ENCODE measurements at places on chromosomes 6 and 20. TPM values are rescaled to one million over a fixed set of nuclear protein-coding genes. Genes with fewer than 3 reads are reported as not detected.

CD2AP gene
- total RNA-seq: 29.3 TPM

UBE2V1 gene
- 177 TPM for total RNA-seq

RREB1 gene
- 14.7 TPM for total RNA-seq

BPIFB1 gene
- total RNA-seq: not detected

CTCFL gene
- not detected for total RNA-seq

C20orf173 gene
- not detected for total RNA-seq

NOX3 gene
- not detected for total RNA-seq

TCP11 gene
- not detected for total RNA-seq

DPPA5 gene
- total RNA-seq: not detected

OR2J3 gene
- not detected for total RNA-seq

DNAH8 gene
- total RNA-seq: not detected

DNA sequence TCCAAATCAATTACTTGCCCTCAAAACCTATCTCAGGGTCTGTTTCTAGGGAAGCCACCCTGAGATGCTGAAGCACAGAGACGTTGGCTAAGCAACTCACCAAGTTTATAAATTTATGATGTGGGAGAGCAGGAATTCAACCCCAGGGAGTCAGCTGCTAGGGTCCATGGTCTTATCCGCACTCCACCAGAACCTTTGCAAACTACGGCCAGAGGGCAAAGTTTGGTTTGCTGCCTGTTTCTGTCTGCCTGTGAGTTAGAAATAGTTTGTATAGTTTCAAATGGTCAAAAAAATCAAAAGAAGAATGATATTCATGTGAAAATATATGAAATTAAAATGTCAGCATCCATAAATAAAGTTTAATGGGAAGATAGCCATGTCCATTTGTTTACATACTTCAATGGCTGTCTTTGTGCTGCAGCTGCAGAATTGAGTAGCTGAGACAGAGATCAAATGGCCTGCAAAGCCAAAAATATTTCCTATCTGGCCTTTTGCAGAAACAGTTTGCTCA, 83.7 kb upstream of the ZFP64 start:
- DNase-seq: no peak

DNA sequence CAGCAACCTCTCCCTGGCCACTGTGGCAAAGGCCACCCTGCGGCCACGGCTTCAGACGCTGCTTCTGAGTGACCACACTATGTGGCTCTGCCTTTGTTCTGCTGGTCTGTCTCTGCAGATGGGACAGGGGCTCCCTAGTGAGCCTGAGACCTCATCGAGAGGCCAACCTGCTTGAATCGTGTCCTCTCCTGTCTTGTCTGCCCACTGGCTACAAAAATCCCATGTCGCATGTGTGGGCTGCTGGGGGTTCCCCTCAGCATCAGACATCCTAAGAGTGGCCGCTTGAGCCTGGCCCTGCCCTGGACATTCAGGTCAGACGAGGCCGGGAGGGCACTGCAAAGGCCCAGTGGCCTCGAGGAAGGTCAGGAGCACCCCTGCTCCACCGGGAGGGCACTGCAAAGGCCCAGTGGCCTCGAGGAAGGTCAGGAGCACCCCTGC, 222.9 kb downstream of the DLL1 start:
- no peak for DNase-seq

DNA sequence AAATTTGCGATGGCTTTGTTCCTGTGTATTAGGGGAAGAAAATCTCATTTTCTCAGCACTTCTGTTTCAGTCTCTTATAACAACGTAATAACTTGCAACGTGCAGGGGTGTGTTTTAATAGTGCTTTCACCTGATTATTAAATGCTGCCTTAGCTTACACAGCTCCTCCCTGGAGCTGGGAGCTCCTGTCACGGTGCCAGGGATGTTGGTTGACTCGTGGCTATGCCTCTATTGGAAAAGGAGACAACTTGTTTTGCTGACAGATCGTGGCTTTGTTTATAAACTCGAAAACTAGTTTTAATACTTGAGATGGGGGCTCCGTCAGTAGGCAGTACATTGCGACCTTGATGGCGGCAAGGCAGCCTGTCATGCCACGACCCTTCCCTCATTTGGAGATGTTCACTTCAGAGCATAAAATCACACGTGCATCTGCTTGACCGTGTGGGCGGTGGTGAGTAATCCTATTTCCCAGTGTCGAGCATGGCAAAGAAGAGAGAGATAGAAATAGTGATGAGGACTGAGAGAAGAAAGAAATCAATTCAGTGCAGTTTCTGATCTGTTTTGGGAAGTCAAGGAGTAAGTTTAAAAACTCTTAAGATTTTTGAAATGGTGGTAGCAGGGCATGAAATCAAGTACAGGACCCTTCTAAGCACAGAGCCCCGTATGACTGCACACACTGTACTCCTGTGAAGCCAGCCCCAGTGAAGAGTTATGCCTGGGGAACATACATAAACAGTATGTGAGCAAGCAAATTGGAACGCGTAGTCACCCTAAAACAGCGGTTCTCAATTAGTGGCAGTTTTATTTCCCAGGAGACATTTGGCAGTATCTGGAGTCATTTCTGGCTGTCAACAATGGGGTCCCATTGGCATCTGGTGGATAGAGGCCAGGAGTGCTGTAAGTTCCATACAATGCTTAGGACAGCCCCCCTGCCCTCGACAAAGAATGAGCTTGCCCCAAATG, 147.2 kb downstream of the DOK5 start:
- peak; percentile 7 for DNase-seq

GRCh38 chr6:82361631-82362030, 2.0 kb upstream of the TPBG start:
- DNase-seq: no peak

DNA sequence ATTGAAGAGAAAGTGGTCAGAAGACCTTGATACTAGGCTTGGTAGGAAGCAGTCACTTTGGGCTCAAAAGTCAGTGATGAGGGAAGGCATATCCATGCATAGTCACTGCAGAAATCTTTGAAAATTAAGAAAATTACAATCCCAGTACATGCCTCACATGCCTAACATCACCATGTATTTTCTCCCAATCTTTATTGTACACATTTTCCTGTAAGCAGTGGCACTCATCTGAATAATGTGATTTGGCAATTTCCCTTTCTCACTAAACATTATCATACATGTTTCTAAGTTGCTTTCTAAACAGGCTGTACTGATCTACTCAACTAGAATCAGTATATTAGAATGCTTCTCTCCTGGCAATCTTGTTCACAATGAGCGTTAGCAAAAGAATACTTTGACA, 280.7 kb upstream of the SUPT3H start:
- DNase-seq: no peak

DNA sequence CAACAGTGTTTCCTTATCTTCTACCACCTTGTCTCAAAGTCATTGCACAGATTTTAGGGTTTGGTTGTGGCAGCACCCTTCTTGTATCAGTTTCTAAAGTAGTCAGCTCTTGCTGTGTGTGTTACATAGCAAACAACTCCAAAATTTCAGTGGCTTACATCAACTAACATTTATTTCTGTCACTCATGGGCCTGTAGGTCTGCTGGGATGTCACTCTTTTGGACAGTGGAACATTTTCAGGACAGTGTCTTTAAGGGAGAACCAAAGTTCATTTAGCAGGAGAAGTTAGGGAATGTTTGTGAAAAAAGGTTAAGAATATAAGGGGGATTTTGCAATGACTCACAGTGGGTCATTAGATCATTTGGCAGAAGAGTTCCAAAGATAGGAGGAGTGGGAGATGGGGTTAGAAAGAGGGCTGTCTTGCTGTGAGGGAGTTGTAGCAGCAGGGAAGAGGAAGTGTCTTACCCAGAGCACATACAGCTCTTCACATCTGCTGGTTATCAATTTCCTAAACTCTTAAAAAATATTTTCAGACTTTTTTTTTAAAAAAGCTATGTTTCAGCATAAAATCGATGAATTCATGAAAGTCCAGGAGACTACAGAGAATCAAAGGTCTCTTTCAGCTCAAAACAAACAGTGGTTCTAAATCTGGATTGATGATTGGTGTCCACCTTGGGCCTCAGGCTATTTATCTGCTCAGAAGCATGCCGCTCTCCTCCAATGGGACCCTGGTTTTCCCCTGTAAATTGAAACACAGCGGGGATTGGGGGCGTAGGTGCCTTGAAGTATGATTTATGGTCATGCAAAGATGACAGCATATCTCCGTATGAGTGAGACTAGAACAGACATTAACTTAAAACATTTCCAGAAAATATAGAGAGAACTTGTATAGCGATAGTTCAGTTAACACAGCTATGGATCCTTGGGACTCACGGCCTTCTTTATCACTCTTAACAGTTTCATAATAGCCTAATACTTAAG, 117.3 kb downstream of the B3GAT2 start:
- DNase-seq: no peak

- no peak for DNase-seq
These were observed 15.5 kb upstream of the RAMACL start for GRCh38 chr6:166601956-166602355.

- no peak for DNase-seq
These were observed 13.0 kb upstream of the GRM4 start for GRCh38 chr6:34158876-34159275.

GRCh38 chr6:148780918-148781436, 34.1 kb downstream of the UST start:
- peak; percentile 16 for DNase-seq

- DNase-seq: no peak
These were observed 72.8 kb downstream of the CD83 start for GRCh38 chr6:14190191-14190928.

- DNase-seq: no peak
These were observed 345.2 kb downstream of the ZFAND3 start for GRCh38 chr6:38164671-38165108.

DNA sequence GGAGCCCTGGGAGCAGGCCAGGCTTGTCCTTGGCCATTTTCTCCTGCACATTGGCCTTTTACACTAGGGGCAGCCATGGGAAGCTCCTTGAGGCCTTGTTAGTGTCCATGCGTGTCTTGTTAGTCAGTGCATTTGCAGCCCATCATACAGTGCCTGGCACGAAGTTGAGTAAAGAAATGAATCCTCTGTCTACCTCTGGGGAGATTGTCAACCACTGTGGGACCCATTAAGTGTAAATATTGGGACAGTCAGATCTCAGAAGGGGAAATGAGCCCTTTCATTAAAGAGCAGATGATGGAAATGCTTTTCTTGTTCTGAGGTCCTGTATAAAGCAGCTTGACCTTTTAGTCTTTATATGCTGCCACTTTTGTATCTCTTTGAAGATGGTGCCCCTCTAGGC, 33.9 kb downstream of the SOBP start:
- DNase-seq: no peak

- DNase-seq: peak; percentile 22
These were observed 460 bp downstream of the PLAGL1 start for GRCh38 chr6:144007478-144008119.

GRCh38 chr6:20056350-20056992, 155.8 kb downstream of the MBOAT1 start:
- DNase-seq: no peak

GRCh38 chr20:18639501-18639979, 51.7 kb downstream of the DTD1 start:
- no peak for DNase-seq

DNA sequence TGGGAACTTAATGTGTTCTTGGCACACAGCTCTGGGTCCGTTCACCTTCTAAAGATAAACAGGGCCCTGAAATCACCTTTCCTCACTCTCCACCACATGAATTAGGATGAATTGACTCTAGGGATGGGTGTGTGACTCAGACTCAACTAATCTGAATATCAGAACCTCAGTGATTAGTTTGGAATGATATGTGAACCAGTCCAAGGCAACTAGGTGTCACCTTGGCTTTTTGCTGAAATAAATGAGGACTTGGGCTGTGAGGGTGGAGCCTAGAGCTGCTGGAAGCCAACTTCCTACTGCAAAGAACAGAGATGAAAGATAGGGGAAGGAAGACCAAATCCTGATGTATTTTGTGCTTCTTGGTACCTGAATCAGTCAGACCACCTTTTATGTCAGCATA, 132.0 kb upstream of the RNF24 start:
- no peak for DNase-seq

DNA sequence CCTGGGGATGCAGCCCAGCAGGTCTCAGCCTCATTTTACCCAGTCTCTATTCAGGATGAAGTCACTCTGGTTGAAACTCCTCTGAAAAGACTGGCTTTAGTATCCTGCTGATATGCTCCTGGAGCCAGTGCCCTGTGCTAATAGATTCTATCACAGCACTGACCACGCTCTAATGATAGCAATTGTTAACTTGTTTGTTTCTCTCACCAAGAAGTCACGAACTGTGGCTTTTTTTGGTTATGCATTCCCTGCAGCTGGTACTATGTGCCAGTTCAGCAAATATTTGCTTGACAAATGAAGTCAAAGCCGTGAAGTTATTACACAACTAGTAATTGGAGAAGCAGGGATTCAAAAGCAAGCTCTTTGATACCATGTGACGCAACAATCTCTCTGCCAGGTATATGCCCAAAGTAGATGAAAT, 754.6 kb downstream of the KIF16B start:
- no peak for DNase-seq

- DNase-seq: peak; percentile 69
These were observed 258.7 kb downstream of the LRFN2 start for GRCh38 chr6:40328386-40328985.

- no peak for DNase-seq
These were observed 20.7 kb upstream of the ENPP1 start for GRCh38 chr6:131787079-131787478.

- no peak for DNase-seq
These were observed 248.0 kb downstream of the PHF3 start for GRCh38 chr6:63883597-63883996.

DNA sequence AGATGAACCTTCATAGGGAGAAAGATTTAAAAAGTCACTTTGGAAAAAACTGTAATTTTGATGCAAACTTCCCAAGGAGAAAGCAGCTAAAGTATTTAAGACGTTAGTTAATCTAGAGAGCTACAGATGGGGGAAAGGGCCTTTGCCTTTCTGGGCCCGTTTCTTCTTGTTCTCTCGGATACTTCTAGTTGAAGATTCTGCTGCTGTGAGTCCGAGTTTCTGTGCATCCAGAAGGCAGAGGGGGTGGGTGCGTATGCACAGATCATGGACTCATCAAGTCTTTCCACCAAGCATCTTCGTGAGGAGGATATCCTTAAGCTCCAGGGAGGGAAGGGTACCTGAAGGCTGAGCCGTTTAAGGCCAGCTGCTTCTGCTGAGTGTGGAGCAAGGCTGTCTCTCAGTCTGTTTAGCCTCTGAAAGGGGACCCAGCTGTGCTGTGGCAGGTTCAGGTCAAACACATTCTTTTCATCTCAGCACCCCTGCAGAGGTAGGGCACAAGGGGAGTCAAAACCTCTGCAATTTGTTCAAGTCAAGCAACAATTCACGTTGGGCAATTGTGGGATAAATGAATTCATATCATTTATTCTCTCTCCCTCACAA, 4.3 kb downstream of the LAMP5 start:
- DNase-seq: no peak

GRCh38 chr20:3858689-3859088, 12.1 kb downstream of the MAVS start:
- no peak for DNase-seq

DNA sequence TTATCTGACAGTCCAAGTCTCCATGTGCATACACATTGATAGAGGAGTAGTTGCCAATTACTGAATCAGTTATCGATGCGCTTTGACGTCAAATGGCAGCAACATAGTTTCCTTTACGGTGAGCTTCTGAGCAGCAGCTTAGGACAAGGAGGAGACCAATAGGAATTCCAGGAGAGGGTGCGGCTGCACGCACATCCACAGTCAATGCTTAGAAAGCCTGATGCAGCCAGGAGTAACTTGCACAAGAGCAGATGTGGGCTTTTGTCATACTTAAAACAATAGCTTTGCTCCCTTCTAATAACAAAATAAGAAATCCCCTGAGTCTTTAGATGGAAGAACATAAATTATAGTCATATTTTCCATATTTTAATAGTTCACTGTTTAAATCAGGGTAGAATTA, 442.1 kb downstream of the BCKDHB start:
- no peak for DNase-seq

- DNase-seq: no peak
These were observed 21.9 kb downstream of the STK38 start for GRCh38 chr6:36525346-36525745.
